ENCODE measurements at places on chromosomes 6 and 20.

GRCh38 chr6:7138921-7139358 lies 31.2 kb downstream of the RREB1 start:
- no peak for DNase-seq

- no peak for DNase-seq
Measured at GRCh38 chr6:56708810-56709597, 66.3 kb upstream of the DST start.

- DNase-seq, result no peak
Measured at GRCh38 chr20:52303281-52303950, 111.8 kb upstream of the ZFP64 start.

- DNase-seq, result no peak
Measured at GRCh38 chr6:37919417-37920157, 100.1 kb downstream of the ZFAND3 start.

DNA sequence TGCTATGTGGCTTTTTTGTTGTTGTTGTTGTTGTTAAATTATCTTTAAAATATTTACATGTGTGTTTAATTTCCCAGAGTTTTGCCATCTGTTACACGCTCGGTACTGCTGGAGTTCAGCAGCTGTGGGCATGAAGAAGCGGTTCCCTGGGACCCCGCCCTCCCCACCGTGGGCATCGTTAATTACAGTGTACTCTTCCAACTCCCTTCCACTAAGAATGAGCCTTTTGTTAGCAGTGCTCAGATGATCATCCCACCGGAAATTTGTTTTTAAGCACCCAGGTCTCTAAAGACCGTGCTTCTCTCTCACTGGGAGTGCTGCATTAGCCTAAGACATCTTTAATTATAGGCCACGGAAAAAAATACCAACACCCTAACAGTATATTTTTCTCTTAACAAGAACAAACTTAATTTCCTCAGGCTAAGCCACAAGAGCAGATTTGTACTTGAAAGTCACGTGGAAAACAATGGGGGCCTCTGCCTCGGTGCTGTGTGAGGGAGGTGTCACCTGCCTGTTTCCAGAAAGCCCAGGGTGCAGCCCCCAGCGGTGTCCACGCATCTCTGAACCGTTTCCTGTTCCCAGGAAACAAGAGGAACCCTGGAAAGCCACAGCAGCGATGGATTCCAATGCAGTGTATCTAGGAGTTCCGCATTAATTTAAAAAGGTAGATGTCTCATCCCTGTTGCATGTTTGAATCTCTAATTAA lies 113.3 kb upstream of the FRMD1 start:
- no peak for DNase-seq

DNA sequence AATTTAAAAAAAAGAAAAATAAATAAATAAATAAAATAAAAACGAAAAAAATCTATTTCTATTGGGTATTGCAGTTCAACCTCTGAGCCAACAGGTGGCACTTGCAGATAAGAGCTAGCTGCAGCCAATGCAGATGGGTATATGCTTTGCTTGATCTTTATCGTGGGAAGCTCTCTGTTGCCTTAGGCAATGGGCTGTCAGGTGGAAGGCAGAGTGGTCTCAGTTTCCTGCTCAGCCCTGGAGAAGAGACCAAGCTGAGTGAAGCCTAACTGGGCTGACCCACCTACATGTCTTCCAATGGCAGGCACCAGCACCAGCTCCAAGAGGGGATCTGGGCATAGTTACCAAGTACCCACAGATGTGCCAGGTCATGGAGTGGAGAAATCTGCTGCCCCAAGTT lies 95.0 kb downstream of the AK9 start:
- peak; percentile 6 for DNase-seq

- no peak for DNase-seq
Measured at GRCh38 chr6:16498237-16498636, 259.9 kb downstream of the GMPR start.

- DNase-seq, result no peak
Measured at GRCh38 chr6:11398451-11399326, 138.9 kb upstream of the TMEM170B start.

GRCh38 chr6:44569931-44570385 lies 182.5 kb downstream of the CDC5L start:
- DNase-seq, result no peak
